ENCODE measurements at places on chromosomes 6 and 20.

GRCh38 chr6:133983099-133983939, 30.3 kb downstream of the TBPL1 start:
- no peak for DNase-seq

GRCh38 chr20:32792731-32793458, 26.9 kb upstream of the MAPRE1 start:
- no peak for DNase-seq

DNA sequence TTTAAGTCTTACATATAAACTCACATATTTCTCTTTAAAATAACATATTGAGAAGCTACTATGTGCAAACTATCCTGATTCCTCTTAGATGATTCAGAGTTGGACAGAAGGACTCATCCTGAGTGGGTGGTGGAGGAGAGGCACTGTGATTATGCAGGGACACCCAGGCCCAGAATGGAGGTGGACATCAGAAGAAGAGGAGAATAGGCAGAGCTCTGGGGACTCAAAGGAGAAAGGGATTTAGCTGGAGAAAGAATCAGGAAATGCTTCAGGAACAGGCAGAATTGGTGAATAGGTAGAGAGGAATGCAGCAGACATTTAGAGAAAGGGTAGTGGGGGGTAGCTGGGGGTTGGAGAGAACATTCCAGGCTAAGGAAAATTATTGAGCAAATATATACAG, 17.4 kb downstream of the RCAN2 start:
- DNase-seq: no peak

- DNase-seq: no peak
These were observed 168.5 kb downstream of the DHX35 start for GRCh38 chr20:39130627-39131026.

- DNase-seq: no peak
These were observed 52.3 kb upstream of the ADGRF1 start for GRCh38 chr6:47094241-47094925.

DNA sequence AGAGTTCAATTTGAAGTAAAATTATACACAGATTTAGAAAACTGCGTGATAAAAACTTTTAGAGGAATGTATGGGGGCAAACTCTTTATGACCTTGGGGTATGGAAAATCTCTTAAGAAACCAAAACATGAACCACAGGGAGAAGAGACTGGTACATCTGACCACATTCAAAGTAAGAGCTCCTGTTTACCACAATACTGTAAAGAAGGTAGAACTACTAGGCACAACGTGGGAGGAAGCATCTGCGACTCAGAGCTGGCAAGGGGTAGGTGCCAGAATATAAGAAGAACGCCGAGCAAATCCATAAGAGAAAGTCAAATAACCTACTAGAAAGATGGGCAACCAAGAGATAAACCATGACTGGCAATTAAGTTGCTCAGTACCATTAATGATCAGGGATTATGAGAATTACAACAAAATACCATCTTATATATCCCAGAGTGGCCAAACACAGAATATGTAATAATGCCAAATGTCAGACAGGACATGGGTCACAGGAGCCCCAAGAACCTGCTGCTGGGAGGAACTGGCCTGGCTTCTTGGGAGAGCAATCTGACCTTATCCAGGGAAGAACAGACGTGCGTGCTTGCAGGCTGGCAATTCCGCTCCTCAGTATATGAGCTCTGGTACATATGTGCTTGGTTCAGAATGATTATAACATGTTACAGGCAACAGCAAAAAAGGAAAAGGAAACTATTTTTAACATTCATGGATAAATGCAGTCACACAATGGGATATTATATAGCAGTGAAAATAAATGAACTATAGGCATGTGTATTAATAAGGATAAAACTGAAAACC, 50.2 kb downstream of the INSM1 start:
- DNase-seq: no peak

DNA sequence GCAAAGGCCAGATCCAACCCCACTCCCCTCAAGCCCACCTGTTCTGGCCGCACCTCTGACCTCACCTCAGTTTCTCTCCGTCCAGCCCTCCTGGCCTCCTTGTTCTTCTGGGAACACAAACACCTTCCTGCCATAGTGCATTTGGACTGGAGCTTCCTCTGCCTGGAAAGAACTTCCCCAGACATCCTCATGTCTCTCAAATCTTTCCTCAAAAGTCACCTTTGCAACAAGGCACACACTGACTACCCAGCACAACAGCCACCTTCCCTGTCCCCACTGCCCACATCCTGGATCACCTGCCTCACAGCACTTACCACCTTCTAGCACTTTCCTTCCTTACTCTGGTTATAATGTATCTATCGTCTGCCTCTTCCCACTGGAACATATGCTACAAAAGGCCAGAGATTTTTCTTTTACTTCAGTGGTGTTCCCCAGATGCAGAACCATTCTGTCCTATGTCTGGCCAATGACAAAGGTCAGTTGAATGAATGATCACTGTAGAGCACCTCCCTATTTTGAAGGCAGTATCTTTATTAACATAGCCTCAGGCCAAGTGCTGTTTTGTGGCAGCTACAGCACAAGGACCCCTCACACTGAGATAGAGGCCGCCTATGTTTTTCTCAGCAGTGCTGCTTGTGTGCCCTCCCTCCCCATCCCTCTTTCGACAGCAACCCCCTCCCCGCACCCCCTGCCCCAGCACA, 4.1 kb downstream of the HLA-B start:
- no peak for DNase-seq

GRCh38 chr6:18141805-18142590, 12.9 kb downstream of the TPMT start:
- DNase-seq: no peak

DNA sequence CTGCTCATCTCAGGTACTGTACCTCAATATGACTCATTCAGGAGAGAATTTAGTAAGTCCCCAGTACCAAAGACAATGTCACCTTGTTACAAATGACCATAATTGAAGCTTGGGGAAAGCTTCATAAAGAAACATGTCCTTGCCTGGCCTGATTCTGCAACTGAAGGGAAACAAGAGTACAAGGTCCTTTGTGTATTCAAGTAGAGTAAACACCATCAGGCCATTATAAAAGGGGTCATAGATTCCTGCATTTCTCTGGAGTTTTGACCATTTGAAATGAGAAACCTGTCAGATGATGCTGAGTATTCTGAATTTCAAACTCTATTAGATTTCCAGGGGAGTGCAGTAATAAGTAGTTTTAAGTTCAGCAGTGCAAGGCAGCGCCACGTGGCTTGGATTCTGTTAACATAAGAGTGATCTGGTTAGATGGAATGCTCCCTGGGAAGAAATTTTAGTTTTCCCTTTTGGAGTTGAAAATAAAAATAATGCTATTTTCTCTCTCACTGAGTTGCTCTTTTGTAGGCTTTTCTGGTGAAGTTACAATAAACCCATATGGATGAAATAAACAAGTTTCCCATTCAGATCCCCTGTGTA, 1054.3 kb downstream of the EPHA7 start:
- no peak for DNase-seq

DNA sequence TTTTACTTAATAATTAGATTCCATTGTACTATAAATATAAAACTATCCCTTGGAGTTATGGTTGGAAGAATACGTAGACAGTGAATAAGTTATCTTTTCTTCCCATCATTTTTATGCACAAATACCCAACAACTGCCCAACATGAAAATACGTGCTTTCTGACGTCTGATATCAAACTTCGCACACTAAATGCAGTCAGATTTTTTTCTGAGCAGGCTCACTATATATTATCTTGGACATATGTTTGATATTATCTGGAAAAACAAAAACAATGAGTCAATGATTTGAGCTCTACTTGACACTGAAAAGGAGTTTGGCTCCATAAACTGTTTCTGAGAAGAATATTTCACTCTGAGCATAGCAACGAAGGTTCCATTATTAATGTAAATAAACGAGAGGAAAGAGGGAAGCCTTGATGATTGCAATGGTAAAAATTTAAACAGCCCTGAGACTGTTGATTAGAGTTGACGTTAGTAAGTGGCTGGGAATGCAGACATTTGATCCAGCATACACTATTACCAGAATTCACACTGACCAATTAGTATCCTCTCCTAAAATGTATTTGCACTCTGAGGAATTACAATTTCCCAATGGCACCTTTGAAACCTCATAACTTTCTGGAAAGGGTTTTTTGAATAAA, 1090.0 kb downstream of the EPHA7 start:
- DNase-seq: no peak

- DNase-seq: no peak
These were observed 5.4 kb upstream of the RAB44 start for GRCh38 chr6:36692220-36692619.

DNA sequence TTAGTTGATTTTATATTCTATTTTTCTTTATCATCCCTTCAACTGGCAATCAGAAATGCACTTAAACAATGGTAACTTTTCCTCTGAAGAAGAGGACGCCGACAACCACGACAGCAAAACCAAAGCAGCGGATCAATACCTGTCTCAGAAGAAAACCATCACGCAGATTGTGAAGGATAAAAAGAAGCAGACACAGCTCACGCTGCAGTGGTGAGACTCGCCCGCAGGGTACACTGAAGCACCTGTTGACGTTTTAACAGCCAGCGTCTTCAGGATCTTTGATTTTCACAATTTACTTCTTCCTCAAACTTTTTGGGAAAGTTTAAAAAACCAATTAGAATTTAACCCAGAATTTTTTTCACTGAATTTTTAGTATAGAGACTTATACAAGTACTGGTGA, 701 bp downstream of the RFX6 start:
- no peak for DNase-seq

DNA sequence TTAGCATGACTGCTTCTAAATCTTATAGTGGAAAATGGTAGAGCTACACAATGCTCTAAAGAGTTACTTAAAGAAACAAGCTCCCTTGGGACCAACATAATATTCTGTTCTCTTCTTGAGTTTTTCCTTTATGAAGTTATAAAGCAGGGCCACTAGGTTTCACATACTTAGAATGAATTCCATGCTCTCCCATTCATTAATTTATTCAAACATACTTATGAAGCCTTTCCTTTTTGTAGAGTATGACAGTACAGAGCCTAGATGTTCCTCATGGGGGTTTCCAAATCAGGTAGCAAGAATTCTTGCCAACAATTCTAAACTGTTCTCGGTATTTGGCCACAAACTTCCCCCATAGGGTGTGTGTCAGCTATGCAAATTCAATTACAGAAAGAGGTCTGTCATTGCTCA, 20.6 kb upstream of the FABP7 start:
- no peak for DNase-seq

DNA sequence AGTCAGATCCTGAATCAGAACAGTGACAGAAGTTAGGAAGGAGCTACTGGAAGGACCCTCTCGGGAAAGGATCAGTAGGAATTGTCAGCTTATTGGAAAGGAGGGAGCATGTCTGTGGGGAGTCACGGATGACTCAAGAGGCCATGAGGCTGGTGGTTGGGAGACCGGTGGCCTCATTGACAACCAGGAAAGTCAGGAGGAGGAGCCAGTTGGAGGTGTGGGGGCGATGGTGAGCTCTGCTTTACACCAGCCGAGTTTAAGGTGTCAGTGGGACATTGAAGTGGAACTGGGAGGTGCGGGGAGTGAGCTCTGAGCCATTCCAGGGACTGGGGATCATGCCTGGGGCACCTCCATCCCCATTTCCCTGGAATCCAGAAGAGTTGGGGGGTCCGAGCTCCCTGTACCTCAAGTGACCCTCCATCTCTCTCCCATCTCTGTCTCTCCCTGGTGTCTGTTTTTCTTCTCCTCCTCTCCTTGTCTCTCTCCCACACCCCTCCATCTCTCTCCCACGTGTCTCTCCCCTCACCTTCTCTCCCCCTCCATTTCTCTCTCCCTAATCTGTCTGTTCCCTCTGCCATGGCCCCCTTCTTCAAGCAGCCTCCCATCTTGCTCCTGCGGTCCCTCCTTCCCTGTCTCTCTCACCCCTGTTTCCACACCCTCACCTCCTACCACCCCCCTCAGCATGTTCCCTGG, 14.3 kb upstream of the ZBTB9 start:
- DNase-seq: no peak

DNA sequence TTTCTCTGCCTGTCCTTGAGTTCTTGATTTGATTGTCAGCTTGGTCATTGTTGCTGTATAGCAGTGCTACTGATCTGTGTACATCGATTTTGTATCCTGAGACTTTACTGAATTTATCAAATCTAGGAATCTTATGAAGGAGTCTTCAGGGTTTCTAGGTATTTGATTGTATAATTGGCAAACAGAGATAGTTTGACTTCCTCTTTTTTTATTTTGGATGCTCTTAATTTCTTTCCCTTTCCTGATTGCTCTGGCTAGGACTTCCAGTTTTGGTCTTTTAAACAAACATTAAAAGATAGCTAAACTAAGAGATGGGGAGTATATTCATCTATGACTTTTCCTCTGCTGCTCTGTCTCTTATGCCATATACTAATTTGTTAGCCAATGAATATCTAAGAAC, 62.4 kb downstream of the NCOA7 start:
- DNase-seq: no peak

GRCh38 chr6:137373296-137373695, 120.9 kb downstream of the OLIG3 start:
- DNase-seq: no peak

GRCh38 chr6:122472022-122472340, 374 bp upstream of the SERINC1 start:
- DNase-seq: no peak

DNA sequence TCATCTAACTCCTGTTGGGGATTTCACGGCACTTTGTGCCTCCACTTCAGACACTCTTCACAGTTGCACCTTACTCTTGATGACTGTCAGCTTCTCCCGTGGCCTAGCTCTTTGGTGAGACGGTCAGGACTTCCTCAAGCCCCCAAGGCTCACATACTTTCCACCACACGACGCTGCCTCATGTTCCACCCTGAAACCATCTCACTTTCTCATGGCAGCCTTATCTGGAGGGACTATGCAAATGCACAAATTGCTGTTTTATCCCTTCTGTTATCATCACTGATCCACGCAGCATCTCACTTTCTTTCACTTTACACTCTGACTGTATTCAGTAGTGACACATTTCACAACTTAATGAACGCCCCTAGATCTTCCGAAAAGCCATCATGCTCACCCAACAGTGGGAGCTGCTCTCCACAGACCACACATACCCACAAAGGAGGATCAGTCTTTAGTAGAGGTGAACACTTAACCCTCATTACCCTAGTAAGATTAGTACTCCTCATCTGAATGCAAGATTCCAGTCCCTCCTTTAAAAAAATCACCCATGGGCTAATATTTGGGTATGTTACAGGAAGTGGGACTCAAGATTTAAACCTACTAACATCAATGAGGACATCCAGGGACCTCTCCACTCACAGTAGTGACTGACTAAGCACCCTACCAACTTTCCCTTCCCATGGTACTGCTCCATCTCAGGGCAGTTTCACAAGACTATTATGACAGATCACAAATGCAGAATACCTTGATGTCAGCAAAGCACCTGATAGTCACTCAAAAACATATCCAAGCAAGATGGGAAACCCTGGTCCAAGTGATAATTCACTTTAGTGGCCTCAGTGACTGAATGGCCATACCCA, 35.4 kb downstream of the FYN start:
- no peak for DNase-seq

GRCh38 chr6:158830736-158831135, 11.6 kb upstream of the EZR start:
- DNase-seq: no peak

DNA sequence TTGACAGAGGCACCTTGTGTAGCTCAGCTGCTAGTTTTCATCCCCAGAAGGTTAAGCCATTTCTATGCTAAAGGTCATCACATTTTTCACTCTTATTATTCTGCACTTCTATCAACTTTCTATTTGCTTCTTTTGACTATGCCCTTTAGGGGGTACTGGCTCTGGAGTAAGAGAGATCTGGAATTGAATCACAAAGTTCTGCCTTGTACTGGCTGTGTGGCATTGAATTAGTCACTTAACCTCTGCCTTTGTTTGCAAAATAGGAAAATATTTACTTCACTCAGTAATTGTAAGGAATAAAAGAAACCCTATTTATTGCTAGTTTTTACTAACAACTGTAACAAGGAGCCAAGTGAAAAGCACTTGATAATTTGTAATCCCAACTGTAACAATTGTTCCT, 56.8 kb upstream of the MTRF1L start:
- DNase-seq: no peak
